Stimulated activated CD4-positive, alpha-beta T cell treated with anti-CD3 and anti-CD28 coated beads, Interleukin-12 subunit alpha, Interleukin-12 subunit beta, amount 100 ng/mL, for 48 hours (primary cell): ENCODE measurements at places on chromosomes 5 and 9.

- no peak for DNase-seq
These were observed 22.5 kb downstream of the ZDHHC21 start for GRCh38 chr9:14670718-14671117.

GRCh38 chr9:82535432-82535998, 527.4 kb downstream of the RASEF start:
- DNase-seq = no peak

GRCh38 chr9:26391036-26391435, 501.6 kb downstream of the CAAP1 start:
- no peak for DNase-seq

DNA sequence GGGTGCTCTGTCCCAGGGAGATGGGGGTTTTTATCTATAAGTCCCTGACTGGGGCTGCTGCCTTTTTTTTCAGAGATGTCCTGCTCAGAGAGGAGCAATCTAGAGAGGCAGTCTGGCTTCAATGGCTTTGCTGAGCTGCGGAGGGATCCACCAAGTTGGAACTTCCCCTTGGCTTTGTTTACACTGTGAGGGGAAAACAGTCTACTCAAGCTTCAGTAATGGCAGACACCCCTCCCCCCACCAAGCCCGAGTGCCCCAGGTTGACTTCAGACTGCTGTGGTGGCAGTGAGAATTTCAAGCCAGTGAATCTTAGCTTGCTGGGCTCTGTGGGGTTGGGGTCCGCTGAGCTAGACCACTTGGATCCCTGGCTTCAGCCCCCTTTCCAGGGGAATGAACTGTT, 375.8 kb downstream of the RAB3C start:
- no peak for DNase-seq

DNA sequence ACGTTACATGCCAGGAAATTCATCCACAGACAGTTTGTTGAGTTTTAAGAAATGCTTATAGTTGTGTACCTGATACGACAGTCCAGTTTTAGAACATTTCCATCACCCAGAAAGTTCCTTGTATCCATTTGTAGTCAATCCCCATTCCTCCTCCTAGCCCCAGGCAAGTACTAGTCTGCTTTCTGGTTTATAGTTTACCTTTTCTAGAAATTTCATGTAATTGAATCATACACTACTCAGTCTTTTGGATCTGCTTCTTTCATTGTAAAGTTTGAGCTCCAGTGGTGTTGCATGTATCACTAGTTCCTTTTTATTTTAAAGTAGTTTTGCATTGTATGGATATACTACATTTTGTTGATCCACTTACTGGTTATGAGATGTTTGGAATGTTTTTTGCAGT, 291.2 kb downstream of the AOPEP start:
- no peak for DNase-seq

GRCh38 chr5:132237670-132238069, 10.0 kb upstream of the P4HA2 start:
- DNase-seq = no peak

DNA sequence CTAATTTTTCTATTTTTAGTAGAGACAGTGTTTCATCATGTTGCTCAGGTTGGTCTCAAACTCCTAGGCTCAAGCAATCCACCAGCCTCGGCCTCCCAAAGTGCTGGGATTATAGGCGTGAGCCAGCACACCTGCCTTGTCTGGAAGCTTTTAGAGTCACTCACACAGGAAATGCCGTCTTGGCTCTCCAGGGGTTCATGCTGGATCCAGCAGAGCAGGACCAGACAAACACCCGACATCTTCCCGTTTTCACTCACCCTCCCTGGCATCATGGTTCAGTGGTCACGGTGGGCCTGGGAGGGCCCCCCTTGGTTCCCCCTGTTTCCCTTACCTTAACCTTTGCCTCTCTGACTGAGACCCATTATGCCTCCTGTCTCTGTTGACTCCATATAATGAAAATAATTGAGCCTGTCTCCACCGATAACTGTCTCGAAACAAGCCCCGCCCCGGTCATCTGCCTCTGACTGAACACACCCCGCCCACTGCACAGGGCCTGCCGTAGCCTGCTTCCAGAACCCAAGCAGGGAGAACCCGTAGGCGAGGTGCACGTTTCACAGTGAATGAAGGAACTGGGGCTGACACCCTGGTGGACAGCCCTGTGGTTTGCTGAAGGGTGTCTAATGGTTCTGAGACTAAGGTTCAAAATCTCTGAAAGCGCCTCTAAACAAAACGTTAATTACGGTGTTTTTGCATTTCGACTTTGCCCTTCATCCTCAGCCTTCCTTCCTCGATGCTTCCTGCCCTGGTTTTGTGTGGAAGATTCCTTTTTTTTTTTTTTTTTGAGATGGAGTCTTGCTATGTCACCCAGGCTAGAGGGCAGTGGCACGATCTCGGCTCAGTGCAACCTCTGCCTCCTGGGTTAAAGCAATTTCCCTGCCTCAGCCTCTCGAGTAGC, 39.7 kb upstream of the SPRY4 start:
- DNase-seq = no peak
